ENCODE measurements at places on chromosomes 12 and 14. TPM values are rescaled to one million over a fixed set of nuclear protein-coding genes. Genes with fewer than 3 reads are reported as not detected.

DNA sequence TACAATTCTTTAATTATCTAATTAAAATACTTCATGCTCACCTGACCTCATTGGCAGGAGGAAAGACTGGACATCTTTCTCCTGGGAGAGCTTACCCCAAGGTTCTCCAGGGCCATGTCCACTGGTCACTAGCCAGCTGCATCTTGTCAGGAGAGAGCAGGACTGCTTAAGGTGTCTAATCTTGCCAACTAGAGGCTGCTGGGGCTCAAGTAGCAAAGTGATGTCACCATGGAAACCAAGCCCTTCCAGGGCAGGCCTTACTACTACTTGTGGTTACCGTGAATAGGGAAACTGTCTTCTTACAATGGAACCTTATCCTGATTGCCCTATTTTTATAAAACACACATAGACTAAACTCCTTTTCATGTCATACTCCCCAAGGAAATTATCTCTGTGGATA lies 376.4 kb downstream of the SNAPC1 start:
- no peak overlapping the region for H3K4me3 ChIP-seq
- H3K4me1 ChIP-seq, result no peaks in the 10 kb centered on the region
- no peak overlapping the region for H3K27ac ChIP-seq
- H3K36me3 ChIP-seq, result no peaks in the 10 kb centered on the region
- H3K27me3 ChIP-seq, result no peaks in the 10 kb centered on the region

DNA sequence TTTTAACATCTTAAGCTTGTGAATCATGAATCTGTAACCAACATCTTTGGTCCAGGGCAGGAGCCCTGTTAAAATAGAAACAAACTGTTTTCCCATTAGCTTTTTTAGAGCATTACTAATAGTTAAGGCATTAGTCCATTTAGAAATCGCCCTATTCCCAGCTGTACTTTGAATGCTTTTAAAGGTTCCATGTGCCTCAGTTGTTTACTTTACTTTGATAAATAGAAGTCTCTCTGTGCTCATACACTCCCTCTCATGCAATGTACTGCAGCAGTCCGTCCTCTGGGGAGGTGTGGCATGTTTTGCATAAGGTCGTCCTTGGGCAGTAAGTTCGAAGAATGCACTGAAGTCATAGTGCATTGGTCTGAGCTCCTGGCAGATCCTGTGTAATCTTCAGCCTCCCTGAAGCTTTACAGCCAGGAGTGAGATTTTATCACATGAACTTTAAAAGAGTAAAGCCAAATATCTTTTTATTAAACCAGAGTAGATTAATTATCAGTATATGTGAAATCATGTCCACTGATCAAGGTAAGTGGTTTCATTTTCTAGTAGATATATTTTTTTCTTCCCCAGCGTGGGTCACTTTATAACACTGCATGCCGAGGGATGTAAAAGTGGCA lies 134.7 kb downstream of the FGD4 start:
- no peaks in the 10 kb centered on the region for H3K27me3 ChIP-seq
- no peak overlapping the region for H3K4me3 ChIP-seq
- H3K4me1 ChIP-seq, result no peaks in the 10 kb centered on the region
- H3K27ac ChIP-seq, result no peak overlapping the region

DNA sequence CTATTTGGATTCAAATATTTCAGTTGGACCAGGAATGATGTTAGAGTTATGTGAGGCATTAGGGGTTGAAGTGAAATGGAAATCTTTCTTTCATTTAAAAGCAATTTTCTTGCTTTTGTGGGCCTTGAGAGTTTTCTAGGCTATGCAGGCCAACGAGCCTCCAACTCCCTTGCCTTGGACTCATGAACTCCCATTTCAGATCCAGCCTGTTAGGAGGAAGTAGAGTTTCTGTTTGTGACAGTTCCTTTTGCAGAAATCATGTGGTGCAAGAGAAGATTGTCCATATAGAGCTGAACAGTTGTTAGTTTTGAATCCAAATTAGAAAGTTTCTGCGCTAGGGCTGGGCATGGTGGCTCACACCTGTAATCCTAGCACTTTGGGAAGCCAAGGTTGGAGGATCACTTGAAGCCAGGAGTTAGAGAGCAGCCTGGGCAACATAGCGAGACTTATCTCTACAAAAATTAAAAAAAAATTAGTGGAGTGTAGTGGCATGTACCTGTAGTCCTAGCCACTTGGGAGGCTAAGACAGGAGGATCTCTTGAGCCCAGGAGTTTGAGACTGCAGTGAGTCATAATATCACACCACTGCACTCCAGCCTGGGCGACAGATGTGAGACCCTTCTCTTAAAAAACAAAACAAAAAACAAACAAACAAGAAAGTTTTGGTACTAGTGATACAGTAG lies 47.3 kb upstream of the MED13L start:
- H3K27ac ChIP-seq, result no peak overlapping the region
- no peaks in the 10 kb centered on the region for H3K36me3 ChIP-seq
- no peak for DNase-seq

DNA sequence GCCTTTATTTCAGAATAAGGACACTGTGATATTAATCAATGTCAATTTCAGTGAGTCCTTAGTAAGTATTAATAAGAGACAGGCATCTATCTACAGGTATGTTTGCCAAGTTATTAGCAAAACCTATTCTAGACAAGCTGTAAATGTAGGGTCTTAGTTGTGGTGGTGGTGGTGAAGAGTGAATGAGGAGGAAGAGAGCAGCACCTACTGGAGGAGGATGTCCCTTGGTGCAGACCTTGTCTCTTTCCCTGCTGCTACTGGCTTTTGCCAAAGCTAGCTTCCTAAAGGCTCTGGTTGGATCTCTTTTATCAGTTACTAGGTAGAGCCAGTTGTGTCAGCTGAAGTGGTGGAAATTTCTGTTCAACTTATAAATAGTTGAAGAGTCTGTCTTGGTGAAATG lies 304.8 kb upstream of the ATP2B1 start:
- H3K27me3 ChIP-seq, result no peaks in the 10 kb centered on the region
- H3K4me1 ChIP-seq, result no peaks in the 10 kb centered on the region
- H3K36me3 ChIP-seq, result no peaks in the 10 kb centered on the region
- no peak overlapping the region for H3K4me3 ChIP-seq
- DNase-seq, result no peak
- H3K27ac ChIP-seq, result no peak overlapping the region

- no peaks in the 10 kb centered on the region for H3K4me1 ChIP-seq
- no peaks in the 10 kb centered on the region for H3K27me3 ChIP-seq
- no peak overlapping the region for H3K4me3 ChIP-seq
- DNase-seq, result no peak
- no peaks in the 10 kb centered on the region for H3K36me3 ChIP-seq
Observed at GRCh38 chr14:87133073-87133801, 859.7 kb downstream of the GALC start.

- no peak overlapping the region for H3K4me3 ChIP-seq
- DNase-seq, result no peak
- H3K27me3 ChIP-seq, result no peaks in the 10 kb centered on the region
- H3K36me3 ChIP-seq, result no peaks in the 10 kb centered on the region
- no peak overlapping the region for H3K27ac ChIP-seq
Observed at GRCh38 chr12:123966596-123966995, 6.0 kb downstream of the CCDC92 start.

GRCh38 chr14:104429291-104429861 lies 150.2 kb upstream of the C14orf180 start:
- no peaks in the 10 kb centered on the region for H3K4me1 ChIP-seq
- H3K27me3 ChIP-seq, result no peaks in the 10 kb centered on the region
- no peaks in the 10 kb centered on the region for H3K36me3 ChIP-seq
- H3K27ac ChIP-seq, result no peak overlapping the region

DNA sequence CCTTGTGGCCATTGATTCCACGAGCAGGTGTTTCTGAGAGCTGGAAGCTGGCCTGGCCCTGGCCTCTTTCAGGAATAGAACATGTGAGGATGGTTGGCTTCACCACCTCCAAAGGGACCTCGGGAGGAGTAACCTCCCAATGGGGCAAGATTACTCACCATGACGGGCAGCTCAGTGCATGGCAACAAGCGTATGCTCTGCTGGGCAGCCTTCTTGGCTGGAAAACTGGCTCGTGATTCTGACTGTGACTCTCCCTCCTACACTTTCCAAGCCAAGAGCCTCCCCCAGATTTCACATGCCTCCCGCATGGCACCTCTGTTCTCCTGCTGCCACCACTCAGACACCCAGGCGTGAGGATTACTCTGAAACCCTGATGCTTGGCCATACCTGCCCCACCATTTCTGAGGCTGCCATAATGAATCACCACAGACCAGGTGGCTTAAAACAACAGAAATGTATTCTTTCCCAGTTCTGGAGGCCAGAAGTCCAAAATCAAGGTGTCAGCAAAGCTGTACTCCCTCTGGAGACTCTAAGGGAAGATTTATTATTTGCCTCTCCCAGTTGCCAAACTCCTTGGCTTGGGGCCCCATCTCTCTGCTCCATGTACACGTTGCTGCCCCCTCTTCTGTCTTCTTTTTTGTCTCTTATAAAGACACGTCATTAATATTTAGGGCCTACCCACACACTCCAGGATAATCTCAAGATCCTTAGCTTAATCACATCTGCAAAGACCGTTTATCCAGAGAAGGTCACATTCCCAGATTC lies 215.9 kb downstream of the CHST11 start:
- DNase-seq, result no peak
- no peaks in the 10 kb centered on the region for H3K36me3 ChIP-seq
- peak overlapping the region; percentile 47 for H3K4me3 ChIP-seq
- H3K27ac ChIP-seq, result peak overlapping the region; percentile 74

- no peak for DNase-seq
- no peaks in the 10 kb centered on the region for H3K36me3 ChIP-seq
- H3K4me3 ChIP-seq, result no peak overlapping the region
Observed at GRCh38 chr12:109716092-109716479, 2.5 kb downstream of the FAM222A start.

DNA sequence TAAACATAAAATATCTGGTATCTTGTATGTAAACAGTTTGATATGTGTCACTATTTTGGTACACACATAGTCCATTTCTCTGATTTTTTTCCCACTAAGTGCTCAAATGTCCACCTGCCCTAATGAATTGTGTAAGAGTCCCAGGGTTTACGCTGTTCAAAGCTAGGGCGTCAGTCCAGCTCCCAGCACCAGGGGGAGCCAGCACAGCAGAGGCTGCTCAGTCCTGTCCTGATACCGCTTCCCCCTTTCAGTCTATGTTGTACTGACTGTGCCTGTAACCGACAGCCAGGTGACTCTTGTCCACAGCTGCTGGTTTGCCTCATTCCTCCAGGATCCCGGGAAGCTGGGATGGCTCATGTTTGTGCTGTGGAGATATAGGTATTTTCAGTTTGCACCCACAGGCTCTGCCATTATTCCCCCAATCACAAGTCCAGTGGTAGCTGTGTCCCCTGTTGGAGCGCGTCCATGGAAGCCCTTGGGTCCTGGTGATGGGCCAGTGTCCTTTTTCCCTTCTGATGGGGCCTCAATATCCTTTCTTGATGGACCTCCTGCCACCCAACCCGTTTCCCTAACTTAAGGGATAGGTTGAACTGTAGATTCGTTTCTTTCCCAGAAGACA lies 242.0 kb downstream of the NEDD1 start:
- H3K4me3 ChIP-seq, result no peak overlapping the region
- DNase-seq, result peak; percentile 29
- no peak overlapping the region for H3K27ac ChIP-seq
- H3K36me3 ChIP-seq, result no peaks in the 10 kb centered on the region

GRCh38 chr14:21923820-21924219 lies 250.2 kb upstream of the OR4E1 start:
- no peak overlapping the region for H3K4me3 ChIP-seq
- H3K4me1 ChIP-seq, result no peaks in the 10 kb centered on the region
- no peaks in the 10 kb centered on the region for H3K36me3 ChIP-seq
- peaks cover 14% of the 10 kb centered on the region for H3K27me3 ChIP-seq
- no peak for DNase-seq

GRCh38 chr14:51180577-51180976 lies 59.5 kb upstream of the TMX1 start:
- no peak overlapping the region for H3K4me3 ChIP-seq
- no peaks in the 10 kb centered on the region for H3K4me1 ChIP-seq
- no peaks in the 10 kb centered on the region for H3K27me3 ChIP-seq
- DNase-seq, result no peak
- H3K27ac ChIP-seq, result no peak overlapping the region

- peaks cover 4% of the 10 kb centered on the region for H3K4me1 ChIP-seq
- DNase-seq, result peak; percentile 38
- no peaks in the 10 kb centered on the region for H3K36me3 ChIP-seq
- H3K4me3 ChIP-seq, result no peak overlapping the region
Observed at GRCh38 chr12:94725375-94726168, 75.2 kb upstream of the TMCC3 start.

- no peak for DNase-seq
- no peak overlapping the region for H3K27ac ChIP-seq
- no peaks in the 10 kb centered on the region for H3K4me1 ChIP-seq
Observed at GRCh38 chr12:120132863-120133385, 16.4 kb upstream of the RAB35 start.

GRCh38 chr14:58535044-58535443 lies 102.7 kb upstream of the DACT1 start:
- no peak overlapping the region for H3K4me3 ChIP-seq
- H3K36me3 ChIP-seq, result no peaks in the 10 kb centered on the region
- DNase-seq, result no peak
- H3K4me1 ChIP-seq, result no peaks in the 10 kb centered on the region
- no peak overlapping the region for H3K27ac ChIP-seq

DNA sequence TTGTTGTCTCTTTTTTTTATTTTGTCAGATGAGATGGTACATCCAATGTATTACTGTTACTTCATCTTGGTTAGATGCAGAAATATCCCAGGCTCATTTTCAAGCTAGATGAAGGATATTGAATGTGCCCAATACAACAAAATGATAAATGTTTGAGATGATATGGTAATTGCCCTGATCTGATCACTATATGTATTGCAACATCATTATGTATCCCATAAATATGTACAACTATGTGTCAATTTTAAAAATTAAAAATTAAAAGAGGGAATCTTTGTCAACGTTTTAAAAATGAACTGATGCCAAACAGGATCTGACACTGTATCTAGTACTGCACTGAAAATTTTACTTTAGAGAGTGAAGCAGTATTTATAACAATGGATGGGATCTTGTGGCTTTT lies 78.5 kb downstream of the PPM1H start:
- no peak for DNase-seq
- no peak overlapping the region for H3K27ac ChIP-seq
- H3K27me3 ChIP-seq, result no peaks in the 10 kb centered on the region
- no peaks in the 10 kb centered on the region for H3K4me1 ChIP-seq
- H3K4me3 ChIP-seq, result no peak overlapping the region

GRCh38 chr14:76872796-76873432 lies 46.7 kb downstream of the LRRC74A start:
- no peak for DNase-seq
- H3K36me3 ChIP-seq, result no peaks in the 10 kb centered on the region
- H3K27ac ChIP-seq, result no peak overlapping the region
- H3K4me1 ChIP-seq, result no peaks in the 10 kb centered on the region

Gene MIP
- 0.79 TPM for total RNA-seq

Gene TAS2R42
- total RNA-seq, result not detected

Gene TOMM20L
- total RNA-seq, result not detected

Gene CCDC38
- total RNA-seq, result 0.27 TPM

Gene HOXC4
- total RNA-seq, result 1.5 TPM

Gene RBP5
- 0.22 TPM for total RNA-seq

Gene CIDEB
- 0.22 TPM for total RNA-seq

Gene RD3L
- not detected for total RNA-seq

Measured in HCT116 (cell line).